ENCODE measurements at places on chromosomes 2 and 18. TPM values are rescaled to one million over a fixed set of nuclear protein-coding genes. Genes with fewer than 3 reads are reported as not detected.

Gene HOXD9
- 22.5 TPM for total RNA-seq

Gene MAB21L4
- total RNA-seq = not detected

Gene KLHL14
- under 0.01 TPM for total RNA-seq

Gene YWHAQ
- total RNA-seq = 494 TPM

Gene PRPF40A
- total RNA-seq = 188 TPM

Gene IL1F10
- total RNA-seq = not detected
